Stimulated activated CD4-positive, alpha-beta T cell treated with anti-CD3 and anti-CD28 coated beads, Interleukin-2, amount 100 ng/mL, for 24 hours (primary cell): ENCODE measurements at places on chromosomes 3 and 15.

DNA sequence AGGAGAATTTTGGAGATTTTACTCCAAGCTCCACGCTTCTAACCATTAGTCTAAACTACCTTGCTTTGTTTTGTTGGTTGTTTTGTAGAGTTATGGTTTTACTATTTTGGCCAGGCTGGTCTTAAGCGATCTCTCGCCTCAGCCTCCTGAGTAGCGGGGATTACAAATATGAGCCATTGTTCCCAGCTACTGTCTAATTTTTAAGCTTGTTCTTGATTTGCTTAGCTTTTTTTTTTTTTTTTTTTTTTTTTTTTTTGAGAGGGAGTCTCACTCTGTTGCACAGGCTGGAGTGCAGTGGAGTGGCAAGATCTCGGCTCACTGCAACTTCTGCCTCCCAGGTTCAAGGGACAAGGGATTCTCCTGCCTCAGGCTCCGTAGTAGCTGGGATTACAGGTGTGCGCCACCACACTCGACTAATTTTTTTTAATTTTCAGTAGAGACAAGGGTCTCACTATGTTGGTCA is 28.5 kb downstream of the EFCAB12 start:
- DNase-seq = no peak

DNA sequence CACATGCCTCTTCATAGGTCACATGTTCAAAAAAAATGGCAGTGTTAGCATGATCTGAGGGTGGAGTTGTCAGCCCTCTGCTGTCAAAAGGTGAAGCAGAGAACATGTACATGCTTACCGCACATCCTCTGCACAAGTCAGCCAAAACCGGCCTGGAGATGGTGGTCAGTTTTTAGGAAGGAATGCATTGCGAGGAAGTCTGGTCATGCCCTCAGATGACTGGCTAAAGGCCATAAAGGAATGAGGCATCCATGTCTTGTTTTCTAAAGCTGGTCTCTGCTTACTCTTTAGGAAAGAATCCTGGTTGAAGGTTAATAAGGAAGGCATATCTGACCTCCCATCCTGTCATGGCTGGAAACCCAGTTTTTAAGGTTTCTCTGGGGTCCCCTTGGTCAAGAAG is 292.0 kb upstream of the CCDC54 start:
- DNase-seq = no peak

DNA sequence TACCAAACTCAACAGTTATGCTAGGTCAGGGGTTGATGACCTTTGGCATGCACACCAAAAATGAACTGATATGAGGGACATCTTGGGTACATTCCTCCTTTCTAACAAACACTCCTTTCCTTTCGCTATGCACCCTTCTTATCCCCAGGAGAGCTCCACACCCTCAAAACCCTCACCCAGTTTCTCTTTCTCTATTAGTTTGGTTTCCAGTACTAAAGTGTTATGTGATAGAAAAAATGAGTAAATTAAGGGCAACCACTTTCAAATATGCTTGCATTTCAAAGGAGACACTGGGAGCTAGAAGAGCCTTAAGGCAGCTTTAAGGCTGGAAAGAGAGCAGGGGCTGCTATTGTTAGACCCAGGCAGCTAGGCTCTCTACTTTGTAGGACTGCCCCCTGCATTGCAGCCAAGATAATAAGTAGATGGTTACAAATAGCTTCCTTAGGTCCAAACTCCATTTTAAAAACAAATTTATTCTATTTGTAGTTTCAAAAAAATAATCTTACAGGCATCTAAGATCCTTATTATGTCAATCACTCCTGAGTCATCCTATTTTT is 244.3 kb downstream of the ZIC1 start:
- DNase-seq = no peak

DNA sequence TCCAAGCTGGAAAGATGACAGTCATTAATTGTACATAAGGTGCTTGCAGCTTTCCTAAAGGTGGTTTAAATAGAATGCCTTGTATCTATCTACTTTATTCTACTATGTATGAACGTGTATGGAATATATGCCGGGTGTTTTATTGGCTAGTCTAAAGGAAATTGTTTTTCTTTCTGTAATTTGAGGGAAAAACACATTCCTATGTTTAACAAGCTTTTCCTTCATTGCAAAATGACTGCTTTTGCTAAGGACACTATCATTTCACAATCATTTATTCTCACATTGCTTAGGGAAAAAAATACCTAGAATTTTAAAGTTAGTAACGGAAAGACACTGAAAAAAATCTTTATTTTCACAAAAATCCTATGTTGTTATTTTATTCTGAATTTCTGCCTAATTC is 141.7 kb downstream of the WDR76 start:
- no peak for DNase-seq

GRCh38 chr3:183490653-183491052 is 62.2 kb upstream of the MCF2L2 start:
- no peak for DNase-seq

GRCh38 chr15:26314577-26314976 is 451.4 kb upstream of the ATP10A start:
- DNase-seq = no peak

DNA sequence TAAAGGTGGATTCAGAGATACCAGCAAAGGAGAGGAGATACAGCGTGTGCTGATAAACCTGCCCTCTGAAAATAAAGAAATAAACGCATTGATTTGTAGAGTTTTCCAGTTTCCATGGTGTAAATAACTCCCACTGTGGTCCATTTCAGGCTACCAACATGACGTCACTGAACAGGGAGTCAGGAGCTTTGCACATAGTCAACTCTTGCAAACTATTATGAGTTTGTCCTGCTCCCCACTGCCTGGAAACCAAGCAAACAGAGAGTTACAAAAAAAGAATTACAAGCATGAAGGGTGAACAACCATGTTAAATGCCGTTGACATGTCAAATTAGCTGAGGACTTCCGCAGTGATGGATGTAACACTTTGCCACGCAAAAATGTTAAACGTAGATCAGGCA is 70.4 kb upstream of the GATA2 start:
- no peak for DNase-seq

DNA sequence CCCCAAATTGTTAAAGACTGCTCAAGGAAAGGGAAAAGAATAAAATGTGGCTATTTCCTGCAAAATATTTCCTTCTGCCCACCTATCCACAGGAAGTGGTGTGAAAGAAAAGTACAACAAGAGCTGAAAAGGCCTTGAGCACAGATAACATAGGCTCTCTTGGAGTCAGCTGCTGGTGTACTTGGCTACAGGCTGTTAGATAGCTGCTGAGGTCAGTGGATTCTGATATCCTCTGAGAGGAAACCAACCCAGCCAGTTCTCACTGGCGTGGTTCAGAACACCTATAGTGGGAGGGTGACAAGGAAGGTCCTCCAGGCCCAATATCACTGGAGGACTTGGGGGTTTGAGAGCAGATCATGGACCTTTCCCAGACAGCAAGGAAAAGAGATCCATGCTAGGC is 124.4 kb upstream of the GAP43 start:
- DNase-seq = no peak

GRCh38 chr3:166263460-166263859 is 426.2 kb upstream of the BCHE start:
- no peak for DNase-seq

- no peak for DNase-seq
Observed at GRCh38 chr15:67897646-67898339, 57.9 kb upstream of the RNU6-1 start.
